ENCODE measurements at places on chromosomes 12 and 14.

GRCh38 chr14:51628238-51628637 lies 23.5 kb upstream of the FRMD6 start:
- no peak for DNase-seq

- DNase-seq: no peak
Observed at GRCh38 chr12:129028844-129029243, 175.6 kb downstream of the GLT1D1 start.

- no peak for DNase-seq
Observed at GRCh38 chr12:115528466-115528865, 749.0 kb downstream of the MED13L start.

GRCh38 chr12:46303039-46303666 lies 34.3 kb upstream of the SLC38A1 start:
- DNase-seq: peak; percentile 22

DNA sequence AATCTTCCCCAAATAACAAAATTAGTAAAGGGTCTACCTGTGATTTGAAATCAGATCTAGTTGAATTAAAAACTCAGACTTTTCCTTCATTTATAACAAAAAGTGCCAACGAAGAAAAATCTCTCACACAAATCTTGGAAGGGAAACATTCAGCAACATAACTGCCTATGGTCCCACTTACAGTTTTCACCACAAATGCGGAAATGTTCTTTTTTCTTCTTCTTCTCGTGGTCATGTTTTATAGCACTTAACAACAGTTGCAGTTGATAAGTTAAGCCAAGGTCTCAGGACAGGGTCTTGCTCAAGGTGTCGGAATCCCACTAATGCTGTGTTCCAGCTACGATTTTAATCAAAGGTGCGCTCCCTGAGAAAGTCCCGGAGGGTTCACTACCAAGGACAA lies 10.1 kb downstream of the RNASE6 start:
- no peak for DNase-seq

DNA sequence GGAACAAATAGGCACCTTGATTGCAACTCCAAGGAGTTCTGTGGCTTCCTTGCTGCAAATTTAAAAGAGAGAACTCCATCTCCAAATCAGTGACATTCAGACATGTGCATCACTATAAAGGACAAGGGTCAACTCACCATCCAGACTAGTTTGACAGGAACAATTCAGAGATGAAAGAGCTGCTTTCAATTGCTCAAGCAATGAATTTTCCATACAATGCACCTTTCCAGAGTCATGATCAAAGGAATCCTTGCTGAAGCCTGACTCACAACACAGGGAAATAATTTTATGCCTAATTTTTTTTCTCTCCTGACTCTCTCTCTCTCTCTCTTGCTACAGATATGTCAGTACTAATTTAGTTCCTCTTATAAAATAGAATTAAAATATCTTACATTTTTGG lies 380.5 kb upstream of the GARIN6 start:
- no peak for DNase-seq

- no peak for DNase-seq
Observed at GRCh38 chr14:52463375-52463774, 88.9 kb downstream of the TXNDC16 start.

DNA sequence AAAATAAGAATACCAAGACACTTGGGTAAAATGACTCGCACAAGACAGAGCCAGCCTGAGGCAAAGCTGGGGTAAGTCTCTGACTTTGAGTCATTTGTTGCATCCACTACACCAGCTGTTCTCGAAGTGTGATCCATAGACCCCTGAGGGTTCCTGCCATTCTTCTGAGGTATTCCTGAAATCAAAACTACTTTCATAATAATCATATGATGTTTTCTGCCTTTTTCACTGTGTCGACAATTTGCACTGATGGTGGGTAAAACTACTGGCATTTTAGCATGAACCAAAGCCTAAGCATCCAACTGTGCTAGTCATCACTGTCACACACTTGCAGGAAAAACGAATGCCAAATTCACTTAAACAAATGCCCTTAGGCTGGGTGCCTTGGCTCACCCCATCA lies 135.5 kb upstream of the FUT8 start:
- no peak for DNase-seq

GRCh38 chr14:89566644-89567415 lies 149.8 kb upstream of the FOXN3 start:
- DNase-seq: no peak

- DNase-seq: no peak
Observed at GRCh38 chr12:30870491-30871265, 55.9 kb upstream of the TSPAN11 start.

GRCh38 chr12:65526311-65526710 lies 247.8 kb downstream of the MSRB3 start:
- DNase-seq: no peak

GRCh38 chr14:90692061-90692460 lies 124.2 kb downstream of the TTC7B start:
- no peak for DNase-seq

DNA sequence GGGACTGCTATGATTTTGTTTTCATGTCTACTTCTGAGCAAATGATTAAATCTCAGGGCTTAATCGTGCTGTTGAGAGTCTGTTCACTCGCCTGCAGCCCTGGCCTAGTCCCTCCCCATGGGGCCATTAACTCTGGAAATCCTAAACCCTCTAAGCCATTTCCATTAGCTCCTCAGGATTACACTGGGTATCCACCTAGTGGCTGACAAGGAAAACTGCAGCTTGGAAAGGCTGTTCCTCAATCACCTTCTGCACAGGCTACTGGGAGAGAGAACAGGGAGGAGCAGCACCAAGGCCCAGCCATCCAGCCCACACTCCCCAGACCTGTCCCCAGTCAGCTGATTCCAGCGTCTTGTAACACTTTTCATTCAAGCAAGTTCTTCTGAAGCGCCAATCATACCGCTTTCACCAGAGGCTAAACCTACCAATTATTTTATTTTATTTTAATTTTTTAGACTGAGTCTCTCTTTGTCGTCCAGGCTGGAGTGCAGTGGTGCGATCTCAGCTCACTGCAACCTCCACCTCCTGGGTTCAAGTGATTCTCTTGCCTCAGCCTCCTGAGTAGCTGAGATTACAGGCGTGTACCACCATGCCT lies 48.7 kb downstream of the NEUROD4 start:
- DNase-seq: no peak

DNA sequence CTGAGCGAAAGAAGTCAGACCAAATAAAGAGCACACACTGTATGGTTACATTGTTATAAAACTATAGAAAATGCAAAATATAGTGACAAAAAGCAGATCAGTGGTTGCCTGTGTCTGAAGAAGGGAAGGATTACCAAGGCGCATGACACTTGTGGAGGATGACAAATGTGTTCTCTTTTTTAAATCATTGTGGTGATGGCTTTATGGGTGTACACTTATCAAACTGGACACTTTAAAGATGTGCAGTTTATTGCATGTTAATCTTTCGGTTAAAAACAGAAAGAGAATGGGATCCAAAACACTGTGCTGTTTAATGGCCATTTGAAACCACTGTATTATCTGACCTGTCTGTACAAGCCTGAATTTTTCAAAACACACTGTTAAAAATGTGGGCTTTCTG lies 8.8 kb upstream of the CDK17 start:
- no peak for DNase-seq

GRCh38 chr12:16716928-16717327 lies 111.0 kb upstream of the LMO3 start:
- DNase-seq: no peak

DNA sequence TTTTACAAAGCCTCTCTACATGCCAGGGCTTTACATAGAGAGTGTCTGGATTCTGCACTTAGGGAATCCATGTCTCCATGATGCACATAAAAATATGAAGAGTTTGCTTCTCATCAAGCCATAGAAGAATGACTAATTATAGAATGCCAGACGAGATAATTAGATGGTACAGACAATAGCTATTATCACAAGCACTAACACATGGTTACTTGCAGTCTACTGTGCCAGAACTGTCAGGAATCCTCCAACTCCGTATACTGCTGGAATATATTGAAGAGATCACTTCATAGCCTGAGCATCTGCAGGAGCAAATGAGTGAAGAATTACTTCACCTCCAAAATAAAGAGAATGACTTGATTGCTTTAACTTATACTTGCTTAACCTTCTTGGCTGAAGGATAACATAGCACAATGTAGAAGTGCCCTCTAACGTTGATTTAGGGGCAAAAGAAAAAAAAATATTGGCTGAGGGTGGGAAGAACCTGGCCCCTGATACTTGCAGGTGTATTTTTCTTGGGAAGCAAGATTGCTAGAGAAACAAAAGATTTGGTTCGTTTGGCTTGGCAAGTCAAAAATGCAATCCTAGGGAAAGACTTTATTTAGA lies 272.8 kb upstream of the FAR2 start:
- no peak for DNase-seq

DNA sequence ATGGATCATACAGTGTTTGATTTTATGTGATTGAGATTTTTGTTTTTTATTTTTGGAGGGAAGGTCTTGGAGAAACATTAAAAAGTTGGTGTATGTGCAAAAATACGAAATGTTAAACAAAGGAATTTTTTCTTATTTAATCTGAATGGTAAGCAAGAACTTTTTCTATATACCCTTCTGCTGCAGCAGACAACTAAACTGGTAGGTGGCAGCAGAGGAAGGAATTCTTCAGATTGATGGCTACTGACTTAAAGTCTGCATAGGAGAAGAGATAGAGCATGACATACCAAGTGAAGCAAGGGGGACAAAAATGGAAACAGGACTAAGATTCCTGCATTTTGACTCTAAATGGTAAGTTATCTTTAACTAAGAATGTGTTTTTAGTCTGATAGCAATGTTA lies 42.0 kb upstream of the A2ML1 start:
- DNase-seq: no peak

DNA sequence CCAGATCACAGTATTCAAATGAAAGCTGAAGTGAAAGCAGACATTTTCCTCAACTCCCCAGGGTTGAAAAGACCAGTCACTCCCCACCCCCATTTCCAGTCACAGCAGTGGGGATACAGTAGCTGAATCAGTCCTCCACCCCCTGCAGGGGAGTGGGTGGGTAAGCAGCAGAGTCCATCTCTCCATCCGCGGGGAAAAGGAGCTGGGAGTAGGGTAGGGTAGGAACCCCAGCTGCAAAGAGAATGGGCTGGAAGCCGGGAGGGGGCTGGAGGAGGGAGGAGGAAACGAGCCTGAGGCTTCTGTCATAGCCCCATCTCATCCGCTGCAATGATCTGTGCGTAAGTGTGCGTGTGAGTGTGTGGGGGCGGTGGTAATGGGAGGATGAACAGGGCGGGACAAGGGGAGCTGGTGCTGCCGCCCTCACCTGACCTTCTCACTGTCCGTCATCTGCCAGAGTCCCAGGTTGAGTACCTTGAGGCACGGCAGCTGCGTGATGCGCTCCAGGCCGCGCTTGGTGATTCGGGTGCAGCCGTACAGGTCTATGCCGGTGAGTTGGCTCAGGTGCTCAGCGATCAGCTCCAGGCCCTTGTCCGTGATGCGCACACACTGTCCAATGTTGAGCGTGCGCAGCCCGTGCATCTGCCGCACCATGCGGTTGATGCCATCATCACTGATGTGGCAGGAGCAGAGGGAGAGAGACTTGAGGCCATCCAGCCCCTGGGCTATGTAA lies 1.8 kb downstream of the FBXL14 start:
- no peak for DNase-seq

DNA sequence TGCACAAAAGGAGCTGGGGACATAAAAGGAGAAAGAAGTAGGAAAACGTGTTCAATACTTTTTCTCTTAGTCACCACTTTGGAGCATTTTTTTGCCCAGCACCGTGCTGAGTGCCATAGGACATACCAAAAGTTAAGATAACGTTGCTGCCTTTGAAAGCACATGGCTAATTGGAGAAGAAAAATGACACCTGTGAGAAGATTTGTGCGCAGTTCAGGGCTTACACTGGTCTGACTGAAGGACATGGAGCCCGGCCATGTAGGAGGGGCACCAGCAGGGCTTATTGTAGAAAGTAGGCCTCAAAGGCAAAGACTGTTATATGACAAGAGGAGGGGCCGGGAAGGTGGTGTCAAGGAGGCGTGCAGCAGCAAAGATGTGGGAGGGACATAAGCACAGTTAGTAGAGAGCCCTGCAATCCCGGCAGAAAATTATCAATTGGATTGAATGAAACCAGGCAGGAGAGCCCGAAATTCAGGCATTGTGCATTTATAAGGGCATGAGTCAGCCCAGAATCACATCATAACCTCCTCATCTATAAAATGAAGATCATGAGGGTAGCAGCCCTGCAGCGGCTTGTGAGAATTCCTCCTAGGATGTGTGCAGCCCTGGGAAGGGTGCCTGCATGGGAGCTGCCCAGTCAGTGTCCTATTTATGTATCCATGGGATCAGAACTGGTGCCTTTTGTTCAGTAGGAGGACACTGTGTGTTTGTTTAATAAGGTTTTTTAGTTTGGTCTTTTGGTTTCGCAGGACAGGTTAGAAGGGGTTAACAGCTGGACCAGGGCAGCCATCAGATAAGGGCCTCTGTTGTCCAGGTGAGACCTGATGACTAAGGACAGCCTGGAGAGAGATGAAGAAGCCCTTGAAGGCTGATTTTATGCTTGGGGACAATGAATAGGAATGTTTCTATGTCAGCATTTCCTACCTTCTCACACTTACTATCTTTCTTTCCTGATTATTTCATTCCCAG lies 122.4 kb downstream of the GPR135 start:
- no peak for DNase-seq

- DNase-seq: no peak
Observed at GRCh38 chr12:25323581-25323982, 72.9 kb upstream of the KRAS start.

DNA sequence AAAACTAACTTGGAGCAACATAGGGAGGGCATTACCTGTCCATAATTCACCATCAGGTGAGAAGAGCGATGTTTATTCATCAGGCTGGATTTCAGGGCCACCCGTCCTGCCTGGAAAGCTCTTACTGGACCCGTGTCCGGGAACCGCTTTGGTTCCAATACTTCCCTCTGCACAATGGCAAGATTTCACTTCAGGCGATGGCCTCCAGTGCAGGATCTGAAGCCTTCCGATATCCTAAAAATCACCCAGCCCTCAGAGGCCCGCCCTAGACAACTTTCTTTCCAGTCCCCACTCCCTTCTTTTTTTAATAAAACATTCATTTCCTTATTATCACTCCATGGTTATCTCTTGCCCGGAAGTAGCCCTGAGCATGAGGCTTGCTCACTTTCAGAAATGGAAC lies 92.5 kb downstream of the BCL11B start:
- no peak for DNase-seq

DNA sequence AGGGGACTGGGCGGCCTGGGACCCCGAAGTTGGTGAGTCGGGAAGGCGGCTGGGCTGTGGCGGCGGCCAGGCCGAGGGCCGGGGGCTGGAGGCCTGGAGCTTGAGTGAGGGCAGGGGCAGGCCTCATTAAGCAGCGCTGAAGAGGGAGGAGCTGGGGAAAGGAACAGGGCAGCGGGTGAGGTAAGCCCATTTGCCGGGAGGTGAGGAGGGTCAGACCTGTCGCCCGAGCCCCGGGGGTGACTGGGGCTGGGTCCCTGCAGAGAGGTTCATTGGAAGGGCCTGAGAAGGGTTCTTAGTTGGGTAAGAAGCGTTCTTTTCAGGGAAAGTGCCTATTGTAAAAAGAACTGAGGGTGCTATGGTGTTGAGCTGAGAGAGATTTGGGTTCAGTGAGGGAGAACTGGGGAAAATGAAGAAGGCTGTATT lies 441 bp downstream of the RAB5B start:
- DNase-seq: peak; percentile 16

DNA sequence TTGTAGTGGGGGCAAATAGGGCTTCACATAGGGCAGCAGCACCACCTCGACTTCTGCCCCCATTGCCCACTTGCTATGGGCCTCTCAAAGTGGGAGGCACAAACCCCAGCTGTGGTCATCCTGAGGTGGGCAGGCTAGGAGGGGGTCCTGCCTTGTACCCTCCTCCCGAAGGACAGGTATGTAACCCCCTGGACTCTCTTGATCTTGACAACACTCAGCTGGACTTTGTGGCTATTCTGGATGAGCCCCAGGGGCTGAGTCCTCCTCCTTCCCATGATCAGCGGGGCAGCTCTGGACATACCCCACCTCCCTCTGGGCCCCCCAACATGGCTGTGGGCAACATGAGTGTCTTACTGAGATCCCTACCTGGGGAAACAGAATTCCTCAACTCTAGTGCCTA lies 8.0 kb downstream of the ARHGAP9 start:
- no peak for DNase-seq
